Lower leg skin (tissue), 4 donors: ENCODE measurements at places on chromosomes 6 and 20.

- DNase-seq, result no peak
These were observed 574.1 kb upstream of the CHD6 start for GRCh38 chr20:42192321-42192720.

DNA sequence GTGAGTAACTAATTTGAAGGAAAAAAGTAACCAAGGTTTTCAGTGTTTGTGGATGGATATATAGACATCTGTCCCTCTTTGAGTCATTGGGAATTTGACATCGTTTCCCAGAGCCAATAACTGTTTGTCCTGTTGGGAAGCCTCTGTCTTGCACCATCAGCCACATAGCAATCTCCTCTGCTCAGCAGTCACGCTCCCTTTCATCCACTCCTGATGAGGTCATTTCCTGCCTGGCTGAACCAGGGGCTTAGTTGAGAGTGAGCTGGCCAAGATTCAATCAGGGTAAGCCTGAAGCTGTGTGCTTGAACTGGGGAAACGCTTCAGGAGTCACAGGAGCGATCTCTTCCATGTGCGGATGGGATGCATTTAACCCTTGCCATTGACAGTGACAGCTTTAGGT lies 121.5 kb upstream of the FOXQ1 start:
- no peak for DNase-seq

GRCh38 chr6:165984729-165985275 lies 182.8 kb downstream of the TBXT start:
- no peak for DNase-seq

- no peak for DNase-seq
These were observed 350.6 kb upstream of the PLCB4 start for GRCh38 chr20:8718279-8718678.

- no peak for DNase-seq
These were observed 28.2 kb upstream of the PLAGL1 start for GRCh38 chr6:144036064-144036834.

GRCh38 chr6:142712231-142712630 lies 232.7 kb downstream of the HIVEP2 start:
- DNase-seq, result no peak

DNA sequence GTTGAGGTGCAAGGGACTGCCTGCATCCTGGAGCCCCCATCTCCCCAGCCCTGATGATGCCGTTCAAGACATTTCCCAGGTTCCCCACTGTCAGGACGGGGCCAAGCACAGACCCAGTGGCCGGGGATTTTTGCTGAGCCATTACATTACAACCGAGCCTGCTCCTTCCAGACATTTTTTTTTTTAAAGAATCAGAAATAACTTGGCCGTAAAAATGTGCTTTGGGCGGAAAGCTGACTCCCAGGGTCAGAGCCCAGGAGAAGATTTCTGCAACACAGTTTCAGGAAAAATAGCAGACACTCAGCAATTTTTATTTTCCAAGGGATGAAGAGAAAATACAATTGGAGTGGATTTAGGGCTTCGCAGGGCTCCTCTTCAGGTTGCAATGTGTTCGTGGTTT lies 87.9 kb downstream of the LRFN2 start:
- no peak for DNase-seq

- peak; percentile 9 for DNase-seq
These were observed 32.4 kb downstream of the THBS2 start for GRCh38 chr6:169221264-169221663.

- no peak for DNase-seq
These were observed 296.8 kb downstream of the PREX1 start for GRCh38 chr20:48530957-48531356.

DNA sequence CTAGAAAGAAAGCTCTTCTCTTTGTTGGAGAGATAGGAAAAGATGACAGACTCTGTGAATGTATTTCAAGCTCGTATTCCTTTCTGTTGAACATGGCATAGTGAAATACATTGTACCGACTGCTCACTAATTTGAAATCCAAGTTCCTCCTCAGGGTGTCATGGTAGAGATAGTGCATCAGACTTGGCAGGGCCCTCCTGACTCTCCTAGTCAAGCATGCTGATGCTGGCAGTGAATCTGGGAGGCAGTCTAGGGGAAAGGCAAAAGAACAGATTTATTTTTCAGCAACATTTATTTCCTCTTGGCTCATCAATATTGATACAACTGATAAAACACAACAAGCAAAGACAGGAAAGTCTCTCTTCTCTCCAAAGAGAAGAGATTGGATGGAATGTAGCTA lies 356.3 kb upstream of the IRAK1BP1 start:
- peak; percentile 30 for DNase-seq

- no peak for DNase-seq
These were observed 217.1 kb downstream of the PRL start for GRCh38 chr6:22079783-22080182.

DNA sequence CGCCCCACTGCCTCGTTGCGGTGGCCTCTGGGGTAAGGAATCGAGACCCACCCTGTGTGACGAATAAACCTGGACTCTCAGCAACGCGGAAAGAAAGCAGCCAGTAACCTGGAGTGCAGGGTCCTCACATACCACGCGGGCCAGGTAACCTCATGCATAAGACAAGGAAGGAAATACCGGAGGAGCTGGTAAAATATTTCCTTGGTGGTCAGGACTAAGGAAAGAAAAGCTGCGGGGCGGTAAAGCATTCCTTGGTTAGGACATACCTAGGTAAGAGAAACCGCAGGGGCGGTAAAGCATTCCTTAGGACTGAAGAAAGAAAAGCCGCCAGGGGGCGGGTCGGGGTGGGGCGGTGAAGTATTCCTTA lies 80.7 kb downstream of the SYTL3 start:
- DNase-seq, result no peak

GRCh38 chr6:7905416-7905815 lies 5.2 kb downstream of the TXNDC5 start:
- DNase-seq, result no peak
